Omental fat pad (tissue), 4 donors: ENCODE measurements at places on chromosomes 12 and 14.

DNA sequence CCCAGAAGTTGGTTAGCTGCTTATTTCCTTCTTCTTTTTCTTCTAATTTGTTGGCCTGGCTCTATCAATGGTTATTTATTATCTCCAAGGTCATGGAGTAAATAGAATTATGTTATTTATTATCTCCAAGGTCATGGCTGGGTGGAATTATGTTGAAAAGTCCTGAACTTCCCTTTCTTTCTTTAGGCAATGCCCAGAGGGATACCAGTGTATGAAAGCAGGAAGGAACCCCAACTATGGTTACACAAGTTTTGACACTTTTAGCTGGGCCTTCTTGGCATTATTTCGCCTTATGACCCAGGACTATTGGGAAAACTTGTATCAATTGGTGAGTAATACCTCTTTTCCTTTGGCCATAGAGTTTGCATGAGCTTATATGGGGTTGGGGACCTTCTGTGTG, 111.6 kb downstream of the SCN8A start:
- DNase-seq, result no peak

- no peak for DNase-seq
Observed at GRCh38 chr14:20935303-20935984, 19.8 kb upstream of the RNASE2 start.

GRCh38 chr14:102970496-102970895, 48.0 kb downstream of the AMN start:
- no peak for DNase-seq

GRCh38 chr14:68817506-68818212, 24.8 kb upstream of the ZFP36L1 start:
- no peak for DNase-seq
